ENCODE measurements at places on chromosomes 11 and 22.

GRCh38 chr11:20337526-20338154 lies 25.9 kb upstream of the HTATIP2 start:
- DNase-seq: peak; percentile 48

- DNase-seq: no peak
These were observed 12.5 kb downstream of the PICALM start for GRCh38 chr11:86056351-86056854.

DNA sequence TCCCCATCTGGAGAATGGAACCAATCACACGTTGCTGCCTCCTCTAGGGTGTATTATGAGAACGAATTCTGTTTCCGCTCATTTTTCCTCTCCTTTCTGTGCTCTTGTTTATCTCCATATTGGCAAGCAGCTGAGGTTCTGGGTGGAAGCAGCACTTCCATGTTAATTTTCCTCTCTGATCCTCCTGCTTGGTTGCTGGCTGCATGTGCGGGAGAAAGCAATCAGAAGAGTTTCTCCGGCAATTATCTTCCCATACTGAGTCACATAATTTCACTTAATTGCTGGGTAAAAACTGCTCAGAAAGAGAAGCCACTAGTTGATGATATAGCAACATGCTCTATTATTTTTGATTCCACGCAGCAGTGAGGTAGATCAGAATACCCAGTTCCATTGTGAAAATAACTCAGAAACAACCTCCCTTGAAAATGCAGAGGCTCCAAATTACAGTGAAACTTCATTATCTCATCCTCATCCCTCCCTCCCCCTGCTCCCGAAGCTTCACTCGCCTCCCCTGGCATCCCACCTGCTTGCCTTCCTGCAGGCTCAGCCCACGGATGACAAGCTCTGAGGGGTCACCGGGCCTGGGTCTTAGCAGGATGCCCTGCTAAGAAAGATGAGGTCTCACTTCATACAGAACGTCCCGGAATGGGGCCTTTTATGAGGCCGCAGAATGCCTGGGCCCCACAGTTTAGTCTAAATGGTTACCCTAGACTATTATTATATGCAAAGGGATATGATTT lies 20.4 kb downstream of the FXYD6 start:
- DNase-seq: no peak

DNA sequence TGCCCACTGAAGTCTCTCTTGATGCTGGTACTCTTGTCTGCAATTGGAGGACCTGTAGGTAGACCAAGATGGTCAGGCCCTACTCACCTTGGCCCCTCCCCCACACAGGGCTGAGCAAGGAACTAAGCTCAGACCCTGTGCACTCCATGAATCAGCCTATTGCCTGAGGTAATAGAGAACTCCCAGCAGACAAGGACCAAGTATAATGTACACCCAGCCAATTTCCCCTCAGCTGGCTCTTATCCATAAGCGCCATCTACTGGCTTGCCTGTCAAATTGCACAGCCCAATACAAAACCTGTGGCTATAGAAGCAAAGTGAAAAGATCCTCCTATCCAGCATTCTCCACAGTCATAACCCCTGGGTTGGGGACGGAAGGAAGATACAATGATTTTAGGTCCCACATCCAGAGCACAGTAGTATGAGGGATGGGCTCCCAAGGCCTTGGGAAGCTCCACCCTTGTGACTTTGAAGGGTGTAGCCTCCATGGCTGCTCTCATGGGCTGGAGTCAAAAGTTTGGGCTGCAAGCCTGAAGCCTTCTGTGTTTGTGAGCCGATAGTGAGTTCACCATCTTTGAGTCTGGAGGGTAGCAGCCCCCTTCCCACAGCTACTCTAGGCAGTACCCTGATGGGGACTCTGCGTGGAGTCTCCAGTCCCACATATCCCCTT lies 56.0 kb downstream of the GLYATL2 start:
- no peak for DNase-seq

GRCh38 chr22:45065726-45066125 lies 55.9 kb upstream of the PHF21B start:
- no peak for DNase-seq

GRCh38 chr11:69293819-69294505 lies at the start of gene MYEOV:
TSS of gene MYEOV (plus strand) at chr11:69294155. CDS start at chr11:69295355, 1,200 bp downstream.
- no peak for DNase-seq

DNA sequence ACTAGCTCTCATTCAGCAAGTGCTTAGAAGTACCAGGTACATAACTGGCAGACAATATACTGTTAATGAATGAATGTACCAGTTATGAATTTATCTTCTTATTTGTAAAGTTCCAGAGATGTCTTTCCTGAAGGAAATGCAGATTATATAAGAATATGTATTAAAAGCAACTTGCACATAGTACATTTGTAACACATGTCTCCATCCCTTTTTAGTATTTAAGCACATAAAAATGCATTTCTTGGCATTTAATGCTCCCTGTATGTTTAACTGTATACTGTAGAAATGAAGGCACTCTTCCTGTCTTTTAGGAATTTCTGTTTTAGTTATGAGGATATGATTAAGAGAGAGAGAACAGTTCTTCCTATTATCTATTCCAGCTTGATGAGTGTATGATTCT lies 241.3 kb downstream of the NELL1 start:
- DNase-seq: no peak

- DNase-seq: no peak
These were observed 31.1 kb upstream of the CD44 start for GRCh38 chr11:35107861-35108260.

GRCh38 chr11:117623831-117624271 lies 173.2 kb downstream of the DSCAML1 start:
- no peak for DNase-seq

- DNase-seq: no peak
These were observed 25.2 kb downstream of the BCR start for GRCh38 chr22:23205339-23206049.

DNA sequence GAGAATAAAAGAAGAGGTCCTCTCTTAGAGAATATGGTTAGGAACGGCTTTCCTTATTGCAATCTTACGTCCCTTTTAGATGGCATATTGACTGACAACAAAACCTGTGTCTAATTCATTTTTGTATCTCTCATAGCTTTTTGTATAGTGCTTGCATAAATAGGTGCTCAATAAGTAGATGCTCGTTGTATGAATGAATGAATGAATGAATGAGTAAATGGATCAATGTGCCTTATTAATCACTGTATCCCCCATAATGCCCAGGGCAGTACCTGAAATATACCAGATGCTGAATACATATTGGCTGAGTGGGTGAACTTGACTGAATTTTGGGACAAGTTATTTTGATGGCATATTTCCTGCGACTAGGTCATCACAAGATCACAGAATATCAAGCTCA lies 97.9 kb downstream of the SERGEF start:
- DNase-seq: no peak

- peak; percentile 5 for DNase-seq
These were observed 428 bp downstream of the SCN3B start for GRCh38 chr11:123653827-123654565.

- no peak for DNase-seq
These were observed 33.7 kb downstream of the SLC5A1 start for GRCh38 chr22:32076761-32077084.

DNA sequence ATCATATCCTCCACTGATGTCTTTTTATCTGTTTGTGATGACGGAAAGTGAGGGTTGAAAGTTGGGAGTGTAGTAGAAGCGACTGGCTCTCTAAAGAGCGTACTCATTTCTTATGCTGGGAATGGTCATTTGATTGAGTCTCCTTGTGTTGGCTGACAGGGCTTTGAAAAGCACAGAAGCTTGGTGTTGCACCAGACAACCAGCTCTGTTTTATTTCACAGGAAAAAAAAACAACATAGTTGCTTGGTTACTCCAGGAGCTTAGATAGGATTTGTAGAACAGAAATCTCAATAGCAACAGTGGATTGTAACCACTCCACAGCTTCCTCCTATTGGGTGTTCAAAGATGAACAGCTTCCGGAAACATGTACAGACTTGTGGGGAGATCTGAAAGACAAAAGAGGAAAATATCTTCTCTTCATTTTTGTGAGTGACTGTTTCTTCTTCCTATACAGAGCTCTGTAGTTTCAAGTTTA lies 2.7 kb downstream of the RBM14 start:
- DNase-seq: no peak

DNA sequence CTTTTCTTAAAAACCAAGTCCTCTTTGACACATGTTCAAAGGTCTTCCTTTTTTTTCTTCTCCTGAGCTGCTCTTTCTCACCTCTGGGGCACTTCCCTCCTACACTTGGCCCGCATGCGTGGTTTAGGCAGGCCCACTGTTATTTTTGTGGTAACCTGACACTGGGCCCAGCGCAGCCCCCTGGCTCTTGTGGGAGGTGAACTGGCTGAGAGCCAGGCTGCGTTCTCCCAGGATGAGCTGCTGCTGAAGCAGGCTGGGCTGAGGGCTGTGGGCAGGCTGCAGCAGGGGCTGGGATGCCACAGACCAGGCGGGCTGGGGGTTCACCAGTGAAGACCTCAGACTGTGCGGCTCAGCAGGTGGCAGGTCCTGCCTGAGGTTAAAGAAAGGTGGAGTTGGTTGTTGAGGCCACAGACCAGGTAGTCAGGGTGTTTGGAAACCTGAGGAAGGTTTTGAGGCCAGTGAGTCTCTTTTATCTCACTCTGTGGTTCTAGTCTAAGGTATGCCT lies 72.4 kb downstream of the TEAD1 start:
- peak; percentile 76 for DNase-seq

- DNase-seq: no peak
These were observed 13.6 kb upstream of the CHST1 start for GRCh38 chr11:45678976-45679375.

DNA sequence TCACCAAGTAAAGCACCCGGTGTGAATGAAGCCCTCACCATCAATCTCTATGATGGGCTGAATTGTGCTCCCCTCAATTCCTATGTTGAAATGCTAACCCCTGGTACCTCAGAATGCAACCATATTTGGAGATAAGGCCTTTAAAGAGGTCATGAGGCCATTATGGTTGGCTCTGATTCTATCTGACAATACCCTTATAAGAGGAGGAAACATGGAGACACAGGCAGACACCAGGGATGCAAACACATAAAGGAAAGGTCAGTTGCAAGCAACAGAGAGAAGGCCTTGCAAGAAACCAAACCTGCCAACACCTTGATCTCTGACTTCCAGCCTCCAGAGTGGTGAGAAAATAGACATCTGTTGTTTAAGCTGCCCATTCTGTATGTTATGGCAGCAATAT lies 13.3 kb upstream of the ZNF280A start:
- DNase-seq: no peak

DNA sequence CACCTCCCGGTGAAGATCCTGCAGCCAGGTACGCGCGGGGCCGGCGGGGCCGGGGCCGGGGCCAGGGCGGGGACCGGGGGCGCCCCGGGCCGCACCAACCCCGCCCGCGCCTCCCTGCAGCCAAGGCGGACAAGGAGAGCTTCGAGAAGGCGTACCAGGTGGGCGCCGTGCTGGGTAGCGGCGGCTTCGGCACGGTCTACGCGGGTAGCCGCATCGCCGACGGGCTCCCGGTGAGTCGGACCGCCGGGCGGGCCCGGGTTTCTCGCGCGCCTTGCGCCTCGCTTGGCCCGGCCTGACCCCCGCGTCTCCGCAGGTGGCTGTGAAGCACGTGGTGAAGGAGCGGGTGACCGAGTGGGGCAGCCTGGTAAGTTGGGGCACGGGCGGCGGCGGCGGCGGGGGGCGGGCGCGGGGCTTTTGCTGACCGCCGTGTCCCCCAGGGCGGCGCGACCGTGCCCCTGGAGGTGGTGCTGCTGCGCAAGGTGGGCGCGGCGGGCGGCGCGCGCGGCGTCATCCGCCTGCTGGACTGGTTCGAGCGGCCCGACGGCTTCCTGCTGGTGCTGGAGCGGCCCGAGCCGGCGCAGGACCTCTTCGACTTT lies 531 bp downstream of the PIM3 start:
- DNase-seq: no peak

DNA sequence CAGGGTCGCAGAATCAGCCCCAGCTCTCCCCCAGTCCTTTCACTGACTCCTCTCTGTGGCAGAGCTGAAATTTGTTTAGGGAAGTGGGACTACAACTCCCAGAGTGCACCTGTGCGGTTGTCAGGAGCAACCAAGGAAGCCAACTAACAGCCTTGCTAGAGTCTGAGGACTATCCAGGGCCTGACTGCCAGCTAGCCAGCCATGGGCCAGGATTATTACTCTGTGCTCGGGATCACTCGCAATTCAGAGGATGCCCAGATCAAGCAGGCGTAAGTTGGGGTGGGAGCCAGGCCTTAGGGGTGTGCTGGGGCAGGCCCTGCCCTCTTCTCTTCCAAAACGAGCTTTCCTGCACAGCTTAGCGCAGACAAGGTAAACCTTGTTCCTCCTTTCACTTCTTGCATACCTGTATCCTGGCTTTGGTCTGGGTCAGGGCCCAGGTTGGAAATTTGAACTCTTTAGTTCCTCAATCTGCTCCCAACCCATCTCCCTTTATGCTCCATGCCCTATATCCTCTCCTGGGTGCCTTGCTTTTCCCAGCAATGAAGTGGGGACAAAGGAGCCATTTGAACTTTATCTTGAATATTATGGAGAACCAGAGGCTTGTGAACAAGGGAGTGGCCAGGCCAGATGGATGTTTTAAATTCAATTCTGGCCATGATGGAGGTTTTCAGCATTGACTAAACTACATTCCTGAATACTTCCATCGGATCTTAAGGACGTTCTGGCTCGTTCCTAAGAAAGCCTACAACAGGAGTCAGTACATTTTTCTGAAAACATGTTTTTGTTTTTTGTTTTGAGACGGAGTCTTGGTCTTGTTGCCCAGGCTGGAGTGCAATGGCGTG lies at the start of gene DNAJB13:
DNAJB13 (plus strand) TSS at position 158 of the 842 bp plus-strand sequence; CDS start at position 202, 44 bp downstream.
- peak; percentile 68 for DNase-seq

DNA sequence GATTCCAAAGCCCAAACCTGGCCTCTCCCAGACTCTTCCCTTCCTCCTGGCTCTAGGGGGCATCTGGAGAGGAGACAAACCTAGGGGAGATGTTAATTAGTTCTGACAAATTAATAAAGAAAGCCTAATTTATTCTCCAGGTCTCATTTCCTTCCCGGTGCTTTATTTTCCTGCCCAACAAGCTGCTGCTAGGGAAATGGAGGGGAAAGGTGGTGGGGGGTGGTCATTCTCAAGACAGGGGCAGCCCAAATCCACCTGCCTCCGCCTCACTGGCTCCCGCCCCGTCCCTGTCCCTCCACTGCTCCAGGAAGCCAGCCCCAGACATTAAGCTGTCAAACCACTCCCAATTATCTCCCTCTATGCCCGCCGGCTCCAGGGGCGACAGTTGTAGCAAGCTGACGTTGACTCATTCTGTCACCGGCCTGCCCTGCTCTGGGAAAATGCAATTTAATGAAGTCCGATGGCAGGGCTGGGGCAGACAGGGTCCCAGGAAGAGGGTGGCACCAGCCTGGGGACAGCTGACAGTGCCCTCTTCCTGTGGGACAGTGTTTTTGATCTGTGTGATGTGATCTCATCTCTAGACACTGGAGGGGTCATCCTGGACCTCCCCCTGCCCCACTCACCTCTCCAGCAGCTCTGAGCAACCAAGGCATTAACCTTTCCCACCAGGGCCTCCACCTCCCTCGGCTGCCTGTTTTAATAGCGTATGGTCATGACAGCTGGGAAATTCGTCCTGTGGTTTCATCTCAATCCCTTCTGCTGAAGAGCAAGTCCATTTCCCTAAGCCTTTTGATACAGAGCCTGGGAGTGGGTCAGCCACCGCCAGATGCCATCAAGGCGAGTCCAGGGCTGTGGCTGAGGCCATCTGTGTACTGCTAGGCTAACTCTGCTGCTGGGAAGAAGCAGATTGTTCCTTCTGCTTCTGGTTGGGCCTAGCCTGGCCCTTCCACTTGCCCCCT lies 27.1 kb downstream of the NECTIN1 start:
- DNase-seq: no peak

Data from NCI-H510A treated with DMSO at 0.1 percent for 48 hours (cell line).